Occipital lobe (tissue), 3 donors: ENCODE measurements at places on chromosomes 16 and 17. TPM values are rescaled to one million over a fixed set of nuclear protein-coding genes. Genes with fewer than 3 reads are reported as not detected.

- DNase-seq = no peak
Observed at GRCh38 chr16:75526032-75526790, 9.7 kb downstream of the CHST5 start.

DNA sequence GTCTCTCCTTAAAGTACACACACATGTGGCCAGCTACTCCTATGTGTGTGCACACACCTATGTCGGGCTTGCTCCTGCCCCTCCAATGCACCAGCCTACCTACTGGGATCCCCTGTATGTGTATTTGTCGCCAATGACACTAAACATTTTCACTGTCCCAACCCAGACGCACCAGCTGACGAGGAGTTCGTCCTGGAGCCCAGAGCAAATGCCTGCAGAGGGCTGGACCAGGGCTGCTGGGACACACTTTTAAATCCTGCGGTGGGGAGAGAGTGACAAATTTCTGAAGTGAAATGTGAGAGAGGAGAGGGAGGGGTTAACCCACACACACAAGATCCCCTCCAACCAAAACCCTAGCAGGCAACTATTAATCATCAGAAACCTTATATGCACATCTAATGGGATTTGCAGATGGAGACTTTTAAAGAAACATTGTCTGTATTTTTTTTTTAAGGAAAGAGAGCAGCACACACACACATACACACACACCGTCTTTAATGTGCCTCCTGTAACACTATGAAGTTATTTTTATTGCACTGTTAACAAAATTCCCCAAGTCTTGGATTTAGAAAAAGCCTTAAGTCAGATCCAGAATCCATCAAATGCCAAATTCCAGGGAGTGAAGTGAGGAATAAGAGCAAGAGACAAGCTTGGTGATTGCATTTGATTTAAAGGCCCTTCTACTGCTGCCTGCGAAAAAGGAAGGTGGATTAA, at the start of gene MEOX1:
Gene MEOX1, minus strand, starts transcription at position 224 of the 714 bp plus-strand sequence. CDS start 388 bp downstream, outside the sequence.
- no peak for DNase-seq

DNA sequence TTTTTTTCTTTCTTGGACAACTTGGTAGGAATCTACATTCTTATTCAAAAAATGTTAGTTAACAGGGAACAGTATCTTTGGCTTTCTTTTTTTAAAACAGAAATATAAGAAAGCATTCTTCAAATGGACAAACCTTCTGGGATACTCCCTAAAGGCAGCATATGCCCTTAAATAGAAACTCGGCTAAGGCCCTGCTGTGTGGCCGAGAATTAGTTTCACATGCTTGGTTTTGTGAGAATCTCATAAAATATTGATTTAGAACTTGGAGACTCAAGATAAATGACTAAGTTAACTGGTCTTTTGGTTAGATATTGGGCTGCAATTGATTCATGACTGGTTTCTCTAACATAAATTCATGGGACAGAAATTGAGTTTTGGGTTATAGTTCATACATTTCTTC, 359.9 kb upstream of the XYLT1 start:
- DNase-seq = no peak

GRCh38 chr17:2423271-2423670, 22.4 kb upstream of the MNT start:
- DNase-seq = no peak

GFOD2 gene
- total RNA-seq = 51.5 TPM

KRTAP2-3 gene
- total RNA-seq = not detected
